ENCODE measurements at places on chromosomes 1 and 21.
A peak's percentile ranks its signal among the peaks of the same experiment; 100 is the strongest.

GRCh38 chr21:46428987-46429710 lies 29.5 kb upstream of the DIP2A start:
- no peak for DNase-seq

- peak; percentile 97 for DNase-seq
Measured at GRCh38 chr1:109640285-109640865, 15.5 kb upstream of the GSTM4 start.

DNA sequence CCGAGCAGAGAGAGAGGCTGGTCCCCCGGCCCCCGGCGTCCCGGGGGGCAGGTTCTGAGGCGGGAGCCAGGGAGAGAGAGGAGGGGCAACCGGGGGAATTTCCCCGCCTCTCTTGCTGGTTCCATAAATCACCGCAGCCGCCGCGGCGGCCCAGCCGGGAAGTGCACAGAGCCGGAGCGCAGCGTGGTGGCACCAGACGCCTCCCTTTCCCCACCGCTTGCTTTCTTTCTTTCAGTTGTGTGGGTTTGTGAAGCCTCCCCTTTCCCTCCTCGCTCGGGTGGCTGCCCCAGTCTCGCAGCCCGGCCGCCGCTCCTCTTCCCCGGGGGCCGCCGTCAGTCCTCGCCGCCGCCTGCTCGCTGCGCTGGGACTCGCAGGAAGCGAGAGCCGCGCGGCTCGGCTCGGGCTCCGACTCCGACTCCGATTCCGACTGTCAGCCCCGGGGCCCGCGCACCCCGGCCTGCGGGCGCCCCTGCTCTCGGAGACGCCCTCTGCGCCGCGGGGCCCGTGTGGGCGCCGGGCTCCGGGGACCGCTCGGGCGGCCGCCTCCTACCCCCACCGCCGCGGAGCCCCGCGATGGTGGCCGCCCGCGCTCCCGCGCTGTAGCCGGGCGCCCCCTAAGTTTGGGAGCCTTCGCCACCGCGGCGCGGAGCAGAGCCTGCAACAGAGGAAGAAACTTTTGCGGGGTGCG lies at the start of gene CACHD1:
CACHD1 (plus strand) TSS at position 153 of the 688 bp plus-strand sequence. CDS start 616 bp downstream, outside the sequence.
- peak; percentile 52 for DNase-seq

DNA sequence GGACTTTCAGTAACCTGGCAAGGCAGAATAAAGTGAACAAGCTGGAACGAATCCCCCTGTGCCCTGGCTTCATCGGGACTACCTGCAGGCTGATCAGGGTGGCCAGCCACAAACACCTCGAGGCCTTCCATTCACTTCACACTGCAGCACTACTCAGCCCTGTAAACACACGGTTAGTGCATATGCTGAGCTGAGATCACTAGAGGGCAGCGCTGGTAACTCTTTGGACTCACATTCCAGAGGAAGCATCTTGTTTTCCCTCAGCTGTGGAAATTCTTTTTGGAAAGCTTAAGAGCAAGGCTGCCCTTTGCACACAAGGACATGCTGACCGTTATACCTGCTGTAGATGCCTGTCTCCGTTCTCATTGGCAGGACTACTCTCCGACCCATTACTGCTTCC lies 32.1 kb downstream of the PCSK9 start:
- DNase-seq, result no peak

Data from stimulated activated CD4-positive, alpha-beta T cell treated with anti-CD3 and anti-CD28 coated beads, Interleukin-2, amount 100 ng/mL, for 48 hours (primary cell).